ENCODE measurements at places on chromosomes 16 and 17.
A peak's percentile ranks its signal among the peaks of the same experiment; 100 is the strongest.

DNA sequence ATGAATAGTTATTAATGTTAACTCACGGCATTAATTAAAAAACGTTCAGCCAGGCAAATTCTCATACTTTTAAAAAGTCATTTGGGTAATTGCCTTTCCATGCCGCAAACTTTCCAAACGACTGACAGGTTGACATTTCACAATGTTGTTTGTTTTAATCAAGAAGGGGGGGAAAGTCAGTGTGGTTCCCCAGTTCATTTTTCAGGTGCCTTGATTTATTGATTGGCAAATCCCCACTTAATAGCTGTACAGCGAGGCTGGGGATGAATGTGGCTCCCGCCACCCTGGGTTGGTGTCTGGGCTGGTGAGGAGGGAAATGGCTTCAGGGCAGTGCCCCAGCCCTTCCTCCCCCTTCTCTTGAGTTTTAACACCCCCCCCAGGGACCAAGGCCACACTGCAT is 318.0 kb downstream of the SOX9 start:
- no peak for DNase-seq

- DNase-seq = no peak
Measured at GRCh38 chr16:14151256-14152030, 80.3 kb downstream of the MRTFB start.

DNA sequence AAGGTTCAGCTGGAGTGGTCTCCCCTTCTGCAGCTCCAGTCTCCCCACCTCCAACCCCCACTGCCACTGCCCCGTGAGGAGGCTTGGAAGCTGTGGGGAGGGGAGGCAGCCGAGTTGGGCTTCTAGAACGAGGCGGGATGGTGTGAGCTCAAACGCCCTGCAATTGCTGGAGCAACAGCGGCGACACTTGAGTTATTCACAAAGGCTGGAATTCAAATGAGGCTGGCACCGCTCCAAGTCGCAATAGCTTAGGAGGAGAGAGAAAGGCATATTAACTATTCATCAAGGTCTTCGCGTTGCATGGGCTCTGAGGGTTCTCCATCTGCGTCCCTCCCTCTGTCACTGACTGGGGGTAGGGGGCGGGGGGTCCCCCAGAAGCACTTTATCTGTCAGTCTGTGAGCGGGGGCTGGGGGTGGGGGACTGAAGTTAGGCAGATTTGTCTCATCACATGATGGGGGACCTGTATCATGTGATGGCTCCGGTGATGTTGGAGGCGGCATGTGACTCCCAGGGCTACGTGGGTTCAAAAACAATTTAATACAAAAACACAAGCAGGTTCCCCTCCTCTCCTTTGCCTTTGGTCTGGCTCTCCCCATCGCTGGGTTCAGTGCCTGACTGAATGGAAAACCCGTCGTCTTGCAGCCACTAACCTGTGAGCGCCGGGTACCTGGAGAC is 70.5 kb downstream of the RBBP6 start:
- no peak for DNase-seq

DNA sequence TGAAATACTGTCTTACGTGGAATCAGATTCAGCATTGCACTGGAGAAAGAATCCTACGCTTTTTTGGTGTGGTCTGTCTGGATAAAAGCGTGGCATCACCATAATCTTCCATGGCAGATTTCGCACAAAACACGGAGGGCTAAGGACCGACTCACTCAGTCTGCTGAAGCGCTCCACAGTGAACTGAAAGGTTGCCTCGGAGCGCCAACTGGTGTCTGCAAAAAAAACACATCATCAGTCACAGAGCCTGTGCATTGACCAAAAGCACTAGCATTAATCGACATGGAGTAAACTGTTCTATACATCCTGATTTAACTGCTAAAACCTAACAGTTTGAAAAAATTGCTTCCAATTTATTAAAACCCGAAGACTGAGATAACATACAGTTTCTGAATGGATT is 40.5 kb downstream of the USP7 start:
- DNase-seq = no peak

DNA sequence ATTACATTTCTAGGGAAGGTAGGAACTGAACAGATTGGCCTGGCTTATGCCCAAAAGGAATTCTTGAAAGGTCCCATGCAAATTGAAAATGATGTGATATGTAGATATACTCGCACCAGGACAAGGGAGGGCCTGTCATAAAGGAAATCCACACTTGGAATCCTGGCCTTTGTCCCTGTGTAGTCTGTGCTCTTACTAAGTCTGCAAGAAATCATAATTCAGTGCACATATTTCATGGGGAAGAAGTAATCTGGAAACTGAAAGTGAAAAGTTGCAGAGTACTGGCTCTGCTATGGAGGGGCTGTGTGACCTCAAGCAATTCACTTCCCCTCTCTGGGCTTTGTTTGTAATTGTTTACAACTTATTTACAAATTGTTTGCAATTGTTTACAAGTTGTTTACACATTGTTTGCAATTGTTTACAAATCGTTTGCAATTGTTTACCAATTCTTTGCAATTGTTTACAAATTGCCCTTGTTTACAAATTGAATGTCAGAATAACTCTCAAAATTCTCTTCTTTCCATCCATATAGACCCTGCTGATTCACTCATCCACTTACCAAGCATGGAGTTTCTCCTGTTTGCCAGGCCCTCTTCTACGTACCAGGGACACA is 12.9 kb downstream of the SCNN1G start:
- DNase-seq = no peak

GRCh38 chr17:7234083-7234951 is at the start of gene DVL2:
Gene DVL2, minus strand, starts transcription at chr17:7234517. Its CDS starts 255 bp downstream, at chr17:7234262.
- DNase-seq = peak; percentile 94

- DNase-seq = peak; percentile 51
Measured at GRCh38 chr16:70523743-70524398, at the start of gene SF3B3. Gene SF3B3, plus strand, starts transcription at chr16:70523816. Its CDS starts 2,841 bp downstream, at chr16:70526657.

DNA sequence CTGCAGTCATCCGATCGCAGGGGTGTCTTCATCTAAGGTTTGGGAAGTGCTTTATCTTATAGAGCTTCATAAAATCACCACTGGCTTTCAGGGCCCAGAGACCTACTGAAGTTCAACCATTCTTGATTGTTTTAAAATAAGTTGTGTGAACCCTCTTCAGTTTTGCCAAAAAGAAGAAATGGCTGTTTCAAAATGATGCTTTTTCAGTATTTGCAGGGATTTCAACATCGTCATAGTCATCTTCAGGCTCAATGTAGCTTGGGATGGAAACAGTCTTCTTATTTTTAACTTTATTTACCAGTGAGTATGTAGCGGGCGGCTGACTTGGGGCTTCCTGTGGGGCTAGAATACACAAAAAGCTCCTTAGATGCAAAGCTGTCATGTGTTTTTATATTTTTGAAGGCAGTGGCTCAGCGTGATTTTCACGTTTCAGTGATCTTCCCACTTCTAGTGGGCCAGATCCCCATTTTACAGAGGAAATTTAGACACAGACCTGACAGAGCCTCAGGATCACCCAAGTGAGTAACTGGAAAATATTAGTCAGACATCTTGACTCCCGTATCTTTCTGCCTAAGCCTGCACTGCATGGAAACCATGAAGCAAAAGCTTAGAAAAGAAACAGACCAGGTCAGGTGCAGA is 19.1 kb upstream of the ZNF594 start:
- no peak for DNase-seq

GRCh38 chr17:1588821-1589585 is 26.4 kb upstream of the PITPNA start:
- no peak for DNase-seq

GRCh38 chr17:6413065-6413464 is 21.9 kb downstream of the AIPL1 start:
- DNase-seq = no peak

DNA sequence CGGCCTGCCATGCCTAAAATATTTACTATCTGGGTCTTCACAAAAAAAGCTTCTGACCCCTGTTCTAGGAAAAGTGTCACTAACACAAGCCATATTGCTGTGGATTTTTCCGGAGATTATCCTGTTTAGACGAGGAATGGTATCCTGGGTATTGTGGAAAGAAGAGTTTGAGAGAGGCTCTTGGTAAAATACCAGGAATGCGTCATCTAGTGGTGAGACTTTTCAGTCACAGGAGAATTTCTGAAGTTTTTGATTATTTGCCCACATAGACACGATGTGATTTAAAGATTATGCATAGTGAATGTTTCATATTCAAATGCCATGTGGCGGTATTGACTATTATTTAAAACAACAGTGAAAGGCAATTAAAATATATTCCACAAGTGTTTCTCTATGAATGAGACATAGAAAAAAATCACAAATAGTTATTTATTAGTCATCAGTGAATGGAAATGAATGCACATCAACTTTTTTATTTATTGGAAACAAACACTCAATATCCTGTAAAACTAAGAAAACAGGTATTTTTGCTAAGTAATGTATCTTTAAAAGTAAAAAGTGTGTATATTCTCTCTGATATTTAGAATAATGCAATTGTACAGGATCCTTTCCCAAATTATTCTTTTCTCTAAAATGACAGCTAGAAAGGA is 7.8 kb downstream of the KRT28 start:
- no peak for DNase-seq

- no peak for DNase-seq
Measured at GRCh38 chr17:74839990-74840852, 19.5 kb downstream of the GRIN2C start.

DNA sequence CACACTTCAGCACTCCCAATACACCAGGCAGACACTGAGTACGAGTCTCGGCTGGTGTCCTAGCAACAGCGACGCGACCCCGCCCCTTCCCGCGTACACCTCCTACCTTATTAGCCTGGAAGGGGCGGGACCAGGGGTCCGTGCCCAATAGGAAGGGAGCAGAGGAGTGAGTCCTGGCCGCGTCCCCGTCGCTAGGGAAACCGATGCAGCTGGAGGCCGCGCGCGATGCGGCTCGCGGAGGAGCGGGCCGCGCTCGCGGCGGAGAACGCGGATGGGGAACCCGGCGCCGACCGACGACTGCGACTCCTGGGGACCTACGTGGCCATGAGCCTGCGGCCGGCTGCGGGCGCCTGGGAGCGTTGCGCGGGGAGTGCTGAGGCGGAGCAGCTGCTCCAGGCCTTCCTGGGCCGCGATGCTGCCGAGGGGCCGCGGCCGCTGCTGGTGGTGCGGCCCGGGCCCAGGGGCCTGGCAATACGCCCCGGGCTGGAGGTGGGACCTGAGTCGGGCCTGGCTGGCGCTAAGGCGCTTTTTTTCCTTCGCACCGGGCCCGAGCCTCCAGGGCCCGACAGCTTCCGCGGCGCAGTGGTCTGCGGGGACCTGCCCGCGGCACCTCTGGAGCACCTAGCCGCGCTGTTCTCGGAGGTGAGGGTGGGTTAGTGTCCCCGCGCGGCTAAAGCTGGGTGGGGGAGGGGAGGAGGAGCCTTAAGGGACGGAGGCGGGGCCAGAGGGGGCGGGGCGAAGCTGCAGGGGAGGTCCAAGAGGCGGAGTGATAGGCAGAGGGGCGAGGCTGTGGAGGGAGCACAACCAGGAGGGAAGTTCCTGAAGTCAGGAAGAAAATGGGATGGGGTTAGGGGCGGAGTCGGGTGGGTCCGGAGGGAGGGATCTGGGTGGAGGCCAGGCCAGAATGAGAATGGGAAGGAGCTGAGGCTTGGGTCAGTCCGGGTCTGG is at the start of gene DNAH9:
Gene DNAH9 (plus strand): TSS at position 197 of the 948 bp plus-strand sequence. CDS start 29 bp downstream, at position 226.
- DNase-seq = no peak

DNA sequence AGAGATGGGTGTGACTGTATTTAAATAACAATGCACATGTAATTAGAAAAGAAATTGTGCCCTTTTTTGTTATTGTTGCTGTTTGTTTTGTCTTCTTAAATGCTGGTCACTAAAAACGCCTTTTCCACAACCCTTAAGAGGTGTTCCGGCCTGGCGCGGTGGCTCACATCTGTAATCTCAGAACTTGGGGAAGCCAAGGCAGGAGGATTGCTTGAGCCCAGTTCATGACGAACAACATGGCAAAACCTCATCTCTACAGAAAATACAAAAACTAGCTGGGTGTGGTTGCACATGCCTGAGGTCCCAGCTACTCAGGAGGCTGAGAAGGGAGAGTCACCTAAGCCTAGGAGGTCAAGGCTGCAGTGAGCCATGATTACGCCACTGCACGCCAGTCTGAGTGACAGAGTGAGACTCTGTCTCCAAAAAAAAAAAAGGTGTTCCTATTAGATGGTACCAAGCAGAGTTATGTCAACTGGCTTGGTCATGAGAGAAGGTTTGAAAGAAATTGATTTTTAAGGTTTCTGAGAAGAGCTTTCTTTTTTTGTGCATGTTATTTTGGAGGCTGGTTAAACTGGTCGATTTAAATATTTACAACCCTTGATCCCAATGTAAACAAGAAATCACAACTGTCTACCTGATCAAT is 23.5 kb upstream of the RFFL start:
- no peak for DNase-seq

DNA sequence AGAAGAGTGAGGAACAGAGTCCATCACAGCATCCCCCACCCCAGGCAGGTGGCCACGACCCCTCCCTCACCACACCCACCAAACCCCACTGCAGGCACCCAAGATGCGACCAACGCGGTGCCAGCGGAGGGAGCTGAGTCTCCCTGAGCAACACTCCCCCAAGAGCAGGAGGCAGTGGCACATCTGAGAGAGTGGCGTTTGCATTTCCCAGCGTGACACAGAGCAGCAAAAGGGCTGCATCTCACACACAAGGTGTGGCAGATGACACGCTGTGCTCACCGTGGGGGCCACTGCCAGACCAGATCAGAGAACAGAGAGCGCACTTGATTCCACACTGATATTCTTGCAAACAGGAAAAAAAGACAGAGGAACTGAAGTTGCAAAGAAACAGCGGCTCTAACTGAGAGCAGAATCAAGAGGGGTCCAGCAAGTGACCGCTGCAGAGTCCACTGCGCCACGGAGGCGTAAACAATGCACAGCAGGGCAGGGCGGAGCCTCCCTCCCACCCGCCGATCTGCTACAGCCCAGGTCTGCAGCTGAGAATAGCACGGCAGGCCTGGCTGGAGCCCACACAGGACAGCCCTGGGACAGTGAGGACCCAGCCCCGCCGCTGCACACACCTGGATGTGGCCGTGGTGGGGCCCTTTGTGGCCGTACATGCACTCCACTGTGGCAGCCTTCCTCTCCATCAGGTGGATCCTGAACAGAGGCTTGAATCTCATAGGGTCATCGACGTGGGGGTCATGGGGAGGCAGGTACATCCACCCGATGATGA is 26.0 kb upstream of the C16orf95 start:
- no peak for DNase-seq

- no peak for DNase-seq
Measured at GRCh38 chr17:51184124-51184523, 17.9 kb downstream of the NME2 start.

DNA sequence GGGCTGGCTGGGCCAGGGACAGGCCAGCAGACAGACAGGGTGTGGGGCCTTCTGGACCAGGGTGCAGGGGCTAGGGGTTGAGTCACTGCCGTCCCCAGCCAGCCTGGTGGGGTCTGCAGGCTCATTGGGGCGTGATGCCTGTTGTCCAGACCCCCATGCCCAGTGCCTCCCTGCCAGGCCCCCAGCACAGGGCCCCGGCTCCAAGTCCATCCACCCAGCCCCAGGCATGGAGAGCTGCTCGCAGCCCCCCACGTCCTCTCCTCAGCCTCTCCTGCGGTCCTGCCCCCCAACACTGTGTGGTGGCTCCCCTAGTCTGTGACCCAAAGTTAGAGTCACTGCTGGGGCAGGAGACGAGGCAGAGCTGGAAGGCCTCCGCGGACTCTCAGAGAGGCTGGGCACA is 7.0 kb upstream of the PKMYT1 start:
- DNase-seq = no peak
